ENCODE measurements at places on chromosomes 7 and 10.

DNA sequence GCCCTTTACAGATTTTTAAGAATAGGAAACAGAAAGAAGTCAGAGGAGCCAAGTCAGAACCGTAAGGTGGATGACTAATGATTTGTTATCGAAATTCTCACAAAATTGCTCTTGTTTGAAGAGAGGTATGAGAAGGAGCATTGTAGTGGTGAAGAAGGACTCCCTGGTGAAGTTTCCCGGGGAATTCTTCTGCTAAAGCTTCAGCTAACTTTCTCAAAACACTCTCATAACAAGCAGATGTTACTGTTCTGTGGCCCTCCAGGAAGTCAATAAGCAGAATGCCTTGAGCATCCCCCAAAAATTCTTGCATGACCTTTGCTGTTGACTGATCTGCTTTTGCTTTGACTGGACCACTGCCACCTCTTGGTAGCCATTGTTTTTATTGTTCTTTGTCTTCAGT lies 152.9 kb downstream of the HGF start:
- no peak for DNase-seq

GRCh38 chr7:77276120-77276519 lies 76.5 kb upstream of the FGL2 start:
- DNase-seq = no peak

DNA sequence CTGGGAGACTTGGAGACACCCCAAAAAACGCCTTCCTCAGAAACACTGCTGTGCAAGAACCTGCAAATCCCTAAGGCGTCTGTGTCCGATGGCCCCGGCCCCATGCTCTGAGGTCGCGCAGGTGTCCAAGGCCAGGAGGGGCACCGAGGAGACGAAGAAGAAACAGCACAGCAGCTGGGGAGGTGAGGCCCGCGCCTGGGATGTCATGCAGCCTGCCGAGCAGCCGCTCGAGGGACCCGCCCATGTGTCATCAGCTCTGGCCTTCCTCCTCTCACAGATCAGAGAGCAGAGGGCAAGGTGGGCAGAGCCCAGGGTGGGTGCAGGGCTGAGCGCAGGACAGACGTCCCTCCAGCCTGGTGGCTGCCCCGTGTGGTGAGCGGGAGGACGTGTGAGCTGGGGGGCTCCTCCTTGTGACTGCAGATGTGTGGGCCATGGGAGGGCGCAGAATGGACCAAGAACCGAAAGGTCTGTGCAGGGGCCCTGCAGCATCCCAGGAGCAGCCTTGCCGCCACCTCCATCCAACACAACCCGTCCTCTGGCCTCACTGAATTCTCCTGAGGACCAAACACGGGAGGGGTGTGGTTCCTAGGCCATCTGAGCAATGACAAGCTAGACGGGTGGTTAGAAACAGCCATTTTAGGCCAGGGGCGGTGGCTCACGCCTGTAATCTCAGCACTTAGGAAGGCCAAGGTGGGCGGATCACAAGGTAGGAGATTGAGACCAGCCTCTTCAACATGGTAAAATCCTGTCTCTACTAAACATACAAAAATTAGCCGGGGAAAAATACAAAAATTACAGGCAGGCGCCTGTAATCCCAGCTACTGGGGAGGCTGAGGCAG lies 13.1 kb upstream of the GPER1 start:
- no peak for DNase-seq

- DNase-seq = peak; percentile 90
These were observed at the start of gene NOD1 for GRCh38 chr7:30478349-30479201. TSS of gene NOD1 (minus strand) at chr7:30478784. CDS start at chr7:30456921, 21,863 bp downstream.

- no peak for DNase-seq
These were observed at the start of gene CDK5 for GRCh38 chr7:151057506-151057988. TSS of gene CDK5 (minus strand) at chr7:151057897. CDS start at chr7:151057848, 49 bp downstream.

- DNase-seq = peak; percentile 68
These were observed 1.3 kb downstream of the PDZD8 start for GRCh38 chr10:117373823-117374505.

- no peak for DNase-seq
These were observed 139.0 kb downstream of the LRRN3 start for GRCh38 chr7:111229916-111230315.

- DNase-seq = no peak
These were observed 149.6 kb upstream of the PRPS1L1 start for GRCh38 chr7:18177129-18177814.

DNA sequence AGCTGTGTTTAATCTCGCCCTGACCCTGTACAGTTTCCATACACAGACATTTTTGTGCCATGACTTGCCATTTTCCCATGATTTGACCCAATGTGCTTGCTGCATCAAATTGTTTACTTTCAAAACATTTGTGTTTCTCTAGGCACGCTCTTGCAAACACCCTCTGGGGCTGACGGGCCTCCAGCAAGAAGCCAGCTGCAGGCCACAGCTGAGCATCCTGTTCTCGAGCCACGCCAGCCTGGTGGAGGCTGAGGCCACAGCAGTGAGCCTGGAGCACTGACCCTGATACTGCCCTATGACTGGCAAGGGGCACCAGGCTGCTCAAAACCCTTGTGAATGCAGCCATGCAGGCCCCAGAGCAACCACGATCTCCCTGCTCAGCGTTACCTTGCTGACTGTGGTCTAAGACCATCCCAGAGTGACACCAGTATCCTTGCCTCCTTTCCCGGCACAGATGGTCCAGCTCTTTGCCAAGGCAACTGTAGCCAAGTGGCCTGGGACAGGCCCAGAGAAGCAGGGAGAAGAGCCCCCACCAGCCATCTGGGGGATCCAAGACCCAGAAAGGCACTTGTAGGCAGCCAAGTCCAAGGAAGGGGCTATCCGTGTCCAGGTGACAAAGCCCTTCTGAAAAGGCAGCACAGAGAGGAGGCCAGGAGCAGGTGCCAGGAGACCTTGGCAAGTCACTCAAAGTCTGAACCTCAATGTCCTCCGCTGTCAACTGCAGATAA lies 78.5 kb downstream of the OAT start:
- DNase-seq = no peak

- no peak for DNase-seq
These were observed 31.5 kb downstream of the TM9SF3 start for GRCh38 chr10:96555330-96555729.

GRCh38 chr7:26187380-26188205 lies 13.0 kb downstream of the HNRNPA2B1 start:
- no peak for DNase-seq

- DNase-seq = no peak
These were observed 8.7 kb downstream of the TAF3 start for GRCh38 chr10:7826971-7827370.

GRCh38 chr7:48083114-48083830 lies 5.8 kb upstream of the UPP1 start:
- DNase-seq = no peak

- DNase-seq = no peak
These were observed 5.4 kb upstream of the DDX21 start for GRCh38 chr10:68950598-68950997.

DNA sequence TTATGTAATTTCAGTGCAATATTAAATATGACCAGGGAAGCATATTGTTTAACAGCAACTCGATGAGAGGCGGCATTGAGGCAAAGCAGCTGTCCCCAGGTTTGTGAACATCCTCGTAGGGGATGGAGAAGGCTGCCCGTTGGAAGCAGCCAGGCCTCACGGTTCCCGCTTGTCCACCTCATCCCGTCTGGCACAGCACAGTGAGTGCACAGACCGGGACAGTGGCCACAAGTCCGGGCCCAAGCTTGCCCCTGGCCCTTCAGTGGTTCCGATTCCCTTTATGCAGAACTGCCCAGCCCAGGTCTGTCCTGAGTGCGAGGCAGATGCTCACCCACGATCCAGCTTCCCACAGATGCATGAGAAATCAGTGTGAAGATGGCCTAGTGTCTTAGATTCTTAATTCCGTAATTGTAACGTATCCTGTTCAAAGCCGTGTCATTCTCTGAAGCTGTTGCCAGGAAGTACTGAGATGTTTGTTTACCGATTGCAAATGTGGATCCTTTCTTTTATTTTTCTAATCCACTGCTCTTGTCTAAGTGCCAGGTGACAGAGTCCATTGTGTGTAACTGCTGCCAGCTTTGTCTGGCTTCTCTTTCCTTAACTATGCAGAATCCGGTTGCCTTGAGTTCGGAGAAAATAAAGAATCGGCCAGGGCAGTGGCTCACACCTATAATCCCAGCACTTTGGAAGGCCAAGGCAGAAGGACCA lies 35.5 kb downstream of the PFKP start:
- no peak for DNase-seq

DNA sequence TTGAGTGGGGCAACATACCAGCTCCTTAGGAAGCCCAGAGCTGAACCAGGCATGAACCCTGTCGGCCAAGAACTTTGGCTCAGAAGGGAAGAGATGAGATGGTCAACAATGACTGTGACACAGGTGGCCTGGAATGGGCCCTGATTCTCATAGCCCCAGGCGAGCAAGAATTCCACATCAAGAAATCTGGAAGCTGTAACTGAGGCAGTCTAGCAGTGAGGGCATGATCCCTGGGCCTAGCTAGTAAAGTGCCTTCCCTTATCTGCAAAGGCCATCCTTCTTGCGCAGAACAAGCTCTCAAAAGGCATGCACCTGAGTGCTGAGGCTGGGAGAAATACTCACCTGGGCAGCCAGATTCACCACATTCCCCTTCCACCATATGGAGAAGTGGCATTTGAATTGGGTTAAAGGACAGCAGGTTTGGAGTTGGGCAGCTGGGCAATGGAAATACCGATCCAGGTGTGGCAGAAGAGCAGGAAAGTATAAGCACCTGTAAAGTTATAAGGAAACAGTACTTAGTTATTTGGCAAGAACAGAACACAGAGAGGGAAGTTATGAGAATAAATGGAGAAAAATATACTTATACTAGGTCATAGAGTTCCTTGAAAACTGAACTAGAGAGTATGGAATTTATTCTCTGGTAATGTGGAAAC lies 78.6 kb upstream of the CAPZA2 start:
- DNase-seq = no peak

DNA sequence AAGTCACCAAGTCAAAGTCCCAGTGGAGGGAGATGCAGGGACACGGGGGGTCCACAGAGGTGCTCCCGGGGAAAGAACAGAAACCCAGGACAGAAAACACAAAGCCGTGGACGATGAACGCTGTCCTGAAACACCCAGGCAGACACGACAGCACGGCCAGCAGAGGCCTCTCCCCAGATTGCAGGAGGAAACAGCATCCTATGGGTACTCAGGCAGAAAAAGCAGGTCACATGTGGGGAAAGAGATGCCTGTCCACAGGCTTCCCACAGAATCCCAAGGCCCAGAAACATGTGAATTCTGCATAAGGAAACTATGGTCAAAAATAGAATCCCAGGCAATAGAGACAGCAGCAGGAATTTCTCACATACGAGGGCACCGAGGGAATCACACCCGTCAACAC lies 53.6 kb upstream of the ADGRA1 start:
- DNase-seq = no peak

GRCh38 chr10:75935240-75935639 lies 503.8 kb downstream of the LRMDA start:
- no peak for DNase-seq

DNA sequence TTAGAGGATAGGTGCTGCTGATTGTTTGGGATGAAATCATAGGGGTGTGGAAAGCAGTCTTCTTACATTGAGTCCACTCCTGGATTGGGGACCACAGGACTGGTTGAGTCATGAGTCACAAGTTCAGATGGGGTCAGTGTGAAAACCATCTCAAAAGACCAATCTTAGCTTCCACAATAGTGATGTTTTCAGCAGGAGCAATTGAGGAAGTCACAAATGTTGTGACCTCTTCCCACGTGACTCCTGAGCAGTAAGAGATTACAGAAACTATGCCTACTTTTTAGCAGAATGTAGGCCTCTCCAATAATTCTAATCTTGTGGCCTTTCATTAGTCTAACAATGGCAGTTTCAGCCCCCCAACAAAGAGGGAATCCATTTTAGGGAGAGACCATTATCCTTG lies 256.9 kb upstream of the CDC14C start:
- peak; percentile 40 for DNase-seq

- no peak for DNase-seq
These were observed 12.0 kb upstream of the PRKCQ start for GRCh38 chr10:6592080-6592479.

GRCh38 chr7:69122953-69123352 lies 475.3 kb upstream of the AUTS2 start:
- DNase-seq = no peak

- DNase-seq = no peak
These were observed 978 bp downstream of the OGDH start for GRCh38 chr7:44607141-44608068.

DNA sequence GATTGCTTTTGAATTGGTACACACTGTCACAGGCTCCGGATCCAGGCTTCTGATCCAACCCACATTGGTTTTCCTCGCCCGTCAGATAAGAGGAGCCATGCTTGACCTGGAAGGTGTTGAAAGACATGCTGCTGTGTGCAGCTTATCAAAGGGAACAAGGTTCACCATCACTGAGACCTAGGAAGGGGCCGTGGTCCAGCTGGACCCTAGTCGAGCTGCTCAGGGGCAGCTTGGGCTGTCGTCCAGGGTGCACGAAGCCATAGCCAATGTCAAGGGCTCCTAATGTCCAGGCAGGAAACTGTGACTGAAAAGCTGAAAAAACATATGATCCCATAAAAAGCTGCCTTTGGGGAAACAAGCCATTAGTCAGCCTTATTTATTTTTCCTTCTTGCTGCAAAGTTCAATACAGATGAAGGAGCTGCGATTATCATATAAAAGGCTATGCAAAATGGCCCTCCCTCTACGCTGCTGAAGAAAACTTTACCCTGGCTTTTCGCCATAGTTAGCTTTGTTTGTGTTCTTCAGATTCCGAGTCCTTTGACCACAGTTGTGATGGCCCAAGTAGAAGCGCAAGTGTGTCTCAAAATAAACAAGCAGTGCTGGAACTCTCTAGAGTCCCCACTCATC lies 118.0 kb downstream of the CREB5 start:
- DNase-seq = no peak

DNA sequence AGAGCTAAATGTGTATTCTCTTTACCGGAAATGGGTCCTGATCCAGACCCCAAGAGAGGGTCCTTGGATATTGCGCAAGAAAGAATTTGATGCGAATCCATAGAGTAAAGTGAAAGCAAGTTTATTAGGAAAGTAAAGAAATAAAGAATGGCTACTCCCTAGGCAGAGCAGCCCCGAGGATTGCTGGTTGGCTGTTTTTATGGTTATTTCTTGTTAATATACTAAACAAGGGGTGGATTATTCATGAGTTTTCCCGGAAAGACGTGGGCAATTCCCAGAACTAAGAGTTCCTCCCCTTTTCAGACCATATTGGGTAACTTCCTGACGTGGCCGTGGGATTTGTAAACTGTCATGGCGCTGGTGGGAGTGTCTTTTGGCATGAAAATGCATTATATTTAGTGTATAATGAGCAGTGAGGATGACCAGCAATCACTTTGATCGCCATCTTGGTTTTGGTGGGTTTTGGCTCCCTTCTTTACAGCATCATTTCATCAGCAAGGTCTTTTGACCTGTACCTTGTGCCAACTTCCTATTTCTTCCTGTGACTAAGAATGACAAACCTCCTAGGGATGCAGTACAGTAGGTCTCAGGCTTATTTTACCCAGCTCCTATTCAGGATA lies 60.4 kb downstream of the ARL4A start:
- DNase-seq = no peak

- no peak for DNase-seq
These were observed 2.6 kb upstream of the KAT6B start for GRCh38 chr10:74823791-74824183.

GRCh38 chr10:101617102-101617823 lies 29.1 kb downstream of the DPCD start:
- peak; percentile 27 for DNase-seq

GRCh38 chr10:75852851-75853484 lies 421.5 kb downstream of the LRMDA start:
- peak; percentile 26 for DNase-seq
